DMS153 (cell line): ENCODE measurements at places on chromosomes 11 and 22.

GRCh38 chr11:118171269-118172062 lies 5.0 kb downstream of the SCN2B start:
- DNase-seq: no peak

DNA sequence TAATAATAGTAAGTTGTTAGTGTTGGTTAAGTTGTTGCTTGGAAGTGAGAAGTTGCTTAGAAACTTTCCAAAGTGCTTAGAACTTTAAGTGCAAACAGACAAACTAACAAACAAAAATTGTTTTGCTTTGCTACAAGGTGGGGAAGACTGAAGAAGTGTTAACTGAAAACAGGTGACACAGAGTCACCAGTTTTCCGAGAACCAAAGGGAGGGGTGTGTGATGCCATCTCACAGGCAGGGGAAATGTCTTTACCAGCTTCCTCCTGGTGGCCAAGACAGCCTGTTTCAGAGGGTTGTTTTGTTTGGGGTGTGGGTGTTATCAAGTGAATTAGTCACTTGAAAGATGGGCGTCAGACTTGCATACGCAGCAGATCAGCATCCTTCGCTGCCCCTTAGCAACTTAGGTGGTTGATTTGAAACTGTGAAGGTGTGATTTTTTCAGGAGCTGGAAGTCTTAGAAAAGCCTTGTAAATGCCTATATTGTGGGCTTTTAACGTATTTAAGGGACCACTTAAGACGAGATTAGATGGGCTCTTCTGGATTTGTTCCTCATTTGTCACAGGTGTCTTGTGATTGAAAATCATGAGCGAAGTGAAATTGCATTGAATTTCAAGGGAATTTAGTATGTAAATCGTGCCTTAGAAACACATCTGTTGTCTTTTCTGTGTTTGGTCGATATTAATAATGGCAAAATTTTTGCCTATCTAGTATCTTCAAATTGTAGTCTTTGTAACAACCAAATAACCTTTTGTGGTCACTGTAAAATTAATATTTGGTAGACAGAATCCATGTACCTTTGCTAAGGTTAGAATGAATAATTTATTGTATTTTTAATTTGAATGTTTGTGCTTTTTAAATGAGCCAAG lies 2.7 kb downstream of the NEAT1 start:
- no peak for DNase-seq

DNA sequence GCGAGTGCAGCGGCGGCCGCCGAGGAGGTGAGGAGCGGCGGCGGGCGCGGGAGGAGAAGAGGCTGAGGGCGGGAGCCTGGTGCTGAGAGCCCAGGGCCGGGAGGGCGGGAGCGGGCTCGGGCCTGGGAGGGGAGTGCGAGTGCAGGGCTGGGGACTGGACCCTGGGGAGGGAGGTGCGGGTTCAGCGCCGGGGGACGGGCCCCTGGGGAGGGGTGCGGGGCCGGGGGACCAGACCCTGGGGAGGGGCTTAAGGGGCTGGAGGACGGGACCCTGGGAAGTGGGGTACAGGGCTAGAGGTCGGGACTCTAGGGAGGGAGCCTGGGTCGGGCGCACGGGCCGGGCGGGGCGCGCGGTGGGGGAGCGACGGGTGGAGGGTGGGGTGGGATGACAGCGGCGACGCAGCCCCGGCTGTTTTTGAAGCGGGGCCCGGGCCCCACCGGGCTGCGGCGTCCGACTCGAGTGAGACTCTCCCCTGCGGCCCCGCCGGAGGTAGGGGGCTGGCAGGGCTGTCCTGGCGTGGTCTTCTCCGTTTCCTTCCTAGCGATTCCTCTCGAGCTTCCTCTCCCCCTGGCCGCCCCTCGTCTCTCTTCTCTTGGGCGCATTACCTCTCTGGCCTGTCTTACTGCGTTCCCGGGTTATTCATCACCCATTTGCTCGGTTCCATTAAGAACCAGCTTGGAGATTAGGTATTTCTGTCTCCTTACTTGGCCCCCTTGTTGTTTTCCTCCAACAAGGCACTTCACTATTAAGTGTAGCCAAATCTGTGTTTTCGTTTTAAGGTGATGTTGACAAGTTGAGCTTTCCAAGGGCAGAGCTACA lies 754 bp downstream of the NUP50 start:
- DNase-seq: no peak

GRCh38 chr11:126526471-126526870 lies 171.0 kb downstream of the ST3GAL4 start:
- no peak for DNase-seq

GRCh38 chr11:36394056-36394455 lies 98.0 kb downstream of the PRR5L start:
- no peak for DNase-seq

DNA sequence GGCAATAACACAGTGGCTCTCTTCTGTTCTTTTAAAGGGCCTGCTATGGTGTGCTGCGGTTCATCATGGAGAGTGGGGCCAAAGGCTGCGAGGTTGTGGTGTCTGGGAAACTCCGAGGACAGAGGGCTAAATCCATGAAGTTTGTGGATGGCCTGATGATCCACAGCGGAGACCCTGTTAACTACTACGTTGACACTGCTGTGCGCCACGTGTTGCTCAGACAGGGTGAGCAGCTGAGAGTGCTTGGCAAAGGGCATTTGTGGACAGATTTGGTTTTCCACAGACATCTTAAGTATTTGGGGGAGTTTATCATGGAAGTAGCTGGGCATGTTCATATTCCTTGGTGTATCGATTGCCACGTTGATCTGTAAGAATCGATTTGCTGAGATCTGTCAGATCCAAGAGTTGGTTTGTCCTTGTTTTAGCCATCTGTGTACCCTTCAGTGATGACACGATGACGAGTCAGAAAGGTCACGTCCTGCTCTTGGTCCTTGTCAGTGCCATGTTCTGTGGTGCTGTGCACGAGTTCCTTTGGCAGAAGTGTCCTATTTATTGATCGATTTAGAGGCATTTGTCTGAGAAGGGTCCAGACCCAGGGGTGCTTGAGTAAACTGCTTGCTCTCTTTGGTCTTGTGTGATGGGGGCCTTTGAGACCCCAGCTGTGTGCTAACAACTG lies 4.8 kb downstream of the RPS3 start:
- no peak for DNase-seq

DNA sequence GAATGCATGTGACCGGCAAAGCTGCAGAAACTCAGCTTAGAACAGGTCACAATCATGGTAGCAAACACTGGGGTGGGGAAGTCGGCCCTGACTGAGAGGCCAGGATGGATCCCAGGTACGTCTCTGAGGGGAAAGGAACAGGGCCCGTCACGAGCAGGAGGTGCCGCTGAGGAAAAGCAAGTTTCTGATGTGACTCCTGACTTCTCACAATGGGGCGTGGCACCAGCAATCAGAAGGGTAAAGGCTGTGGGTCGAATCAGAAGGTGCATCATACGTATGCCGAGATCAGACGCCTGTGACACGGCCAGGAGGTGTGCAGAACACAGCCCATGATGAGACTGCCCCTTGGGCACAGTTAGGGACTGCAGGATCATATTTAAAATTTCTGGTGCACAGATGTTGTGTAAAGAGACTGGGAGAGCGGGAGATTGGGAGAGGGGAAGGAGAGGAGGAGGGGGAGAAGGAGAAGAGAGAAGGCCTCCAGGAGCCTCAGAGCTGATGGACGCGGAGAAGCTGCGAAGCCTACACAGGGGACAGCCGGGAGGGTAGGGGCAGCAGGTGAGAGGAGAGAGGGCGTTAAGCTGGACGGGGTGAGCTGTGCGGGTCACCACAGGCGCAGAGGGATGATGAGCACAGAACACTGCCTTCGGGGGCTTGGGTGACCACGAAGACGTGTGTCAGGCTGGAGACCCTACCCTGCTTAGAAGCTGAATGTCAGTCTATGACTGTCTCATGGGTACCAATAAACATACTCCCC lies 30.7 kb downstream of the KRTAP5-5 start:
- DNase-seq: no peak

GRCh38 chr11:28584992-28585391 lies 476.8 kb downstream of the METTL15 start:
- no peak for DNase-seq

- DNase-seq: no peak
These were observed 4.0 kb downstream of the AIFM3 start for GRCh38 chr22:20970939-20971657.

DNA sequence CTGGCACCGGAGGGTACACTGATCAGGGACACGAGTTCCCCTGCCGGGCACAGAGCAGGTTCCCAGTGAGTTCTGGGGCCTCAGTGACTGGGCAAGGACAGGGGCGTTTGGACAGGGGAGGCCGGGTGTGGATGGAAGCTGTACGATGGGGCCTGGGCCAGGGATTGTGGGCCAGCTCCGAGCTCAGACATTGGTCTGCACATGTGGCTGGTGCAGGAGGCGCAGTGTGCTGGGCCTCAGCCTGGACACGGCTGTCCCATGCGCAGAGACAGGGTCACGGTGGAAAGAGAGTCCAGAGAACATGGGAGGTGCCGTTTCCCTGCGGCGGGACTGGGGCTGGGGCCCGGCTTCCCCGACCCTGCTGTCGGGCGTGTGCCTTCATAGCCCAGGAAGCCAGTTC lies 60.7 kb downstream of the CDKN1C start:
- no peak for DNase-seq

GRCh38 chr11:123069908-123070821 lies 8.2 kb upstream of the HSPA8 start:
- DNase-seq: no peak

- DNase-seq: peak; percentile 6
These were observed 31.9 kb downstream of the FBLN1 start for GRCh38 chr22:45534339-45535192.
